MCF 10A (cell line): ENCODE measurements at places on chromosomes 4 and X. TPM values are rescaled to one million over a fixed set of nuclear protein-coding genes. Genes with fewer than 3 reads are reported as not detected.

TNMD gene
- total RNA-seq, result not detected in 2 replicates

NHS gene
- 3.6 and 6.2 TPM in 2 replicates for total RNA-seq

FAM156A gene
- total RNA-seq, result 19.3 and 21.2 TPM in 2 replicates

TTC29 gene
- not detected in 2 replicates for total RNA-seq

SLAIN2 gene
- total RNA-seq, result 74.0 and 81.6 TPM in 2 replicates

RENBP gene
- total RNA-seq, result 0.23 TPM in 1 of 2 replicates, not detected in the other

DNA sequence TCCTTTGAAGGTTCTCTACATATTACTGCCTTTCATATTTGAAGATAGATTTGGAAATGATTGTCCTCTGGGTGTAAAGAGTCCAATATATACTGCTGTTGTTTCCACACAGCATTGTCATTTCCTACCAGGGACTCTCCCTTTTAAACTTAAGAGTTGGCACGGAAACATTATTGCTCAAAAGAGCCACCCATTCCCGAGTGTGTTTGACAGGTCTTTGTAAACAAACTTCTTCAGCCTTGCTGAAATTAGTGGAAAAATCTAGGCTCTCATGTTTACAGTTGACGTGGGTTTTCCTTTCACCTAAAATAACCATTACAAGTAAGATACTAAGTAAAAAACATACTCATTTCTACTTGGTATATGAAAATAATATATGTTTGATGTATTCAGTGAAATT is 111.4 kb upstream of the LIMCH1 start:
- peak; percentile 70 for DNase-seq
- no peak overlapping the region for H3K4me3 ChIP-seq

DNA sequence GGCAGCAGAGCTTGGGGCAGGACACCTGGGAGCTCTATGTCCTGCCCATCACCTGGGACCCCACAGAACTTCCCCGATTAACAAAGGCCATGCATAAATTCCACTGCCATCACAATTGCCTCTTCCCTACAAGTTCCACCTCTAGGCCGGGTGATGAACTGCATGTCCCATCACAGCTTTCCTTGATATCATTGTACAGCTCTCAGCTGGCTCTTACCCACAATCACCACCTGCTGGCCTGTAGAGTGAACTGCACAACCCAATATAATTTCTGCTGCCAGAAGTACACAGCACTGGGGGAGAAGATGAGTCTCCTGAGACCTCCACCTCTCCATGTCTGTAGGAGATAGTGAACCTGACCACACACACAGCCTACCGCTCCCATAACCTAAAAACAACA is 285.0 kb upstream of the AADAT start:
- H3K4me1 ChIP-seq, result no peaks in the 10 kb centered on the region
- H3K27me3 ChIP-seq, result no peaks in the 10 kb centered on the region
- DNase-seq, result peak; percentile 37
- H3K27ac ChIP-seq, result no peak overlapping the region

DNA sequence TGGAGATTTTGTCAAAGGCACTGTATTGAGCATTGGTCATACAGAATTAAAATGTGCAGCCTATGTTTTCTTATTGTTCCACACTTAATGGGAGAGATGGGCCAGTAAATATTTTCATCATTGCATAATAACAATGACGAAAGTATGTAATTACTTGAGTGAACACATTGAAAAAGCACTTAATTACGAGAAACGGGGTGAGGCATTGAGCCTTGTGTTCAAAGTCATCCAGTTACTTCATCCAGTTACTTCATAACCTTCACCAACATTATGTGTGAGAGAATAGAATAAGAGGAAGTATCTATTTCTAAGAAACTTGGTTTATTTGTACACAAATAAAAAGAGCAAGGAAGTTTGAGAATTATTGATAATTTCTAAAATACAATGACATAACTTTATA is 1427.0 kb downstream of the ADGRL3 start:
- DNase-seq, result peak; percentile 16
- no peak overlapping the region for H3K4me3 ChIP-seq
- H3K27ac ChIP-seq, result no peak overlapping the region
- H3K36me3 ChIP-seq, result no peaks in the 10 kb centered on the region
- H3K4me1 ChIP-seq, result peaks cover 6% of the 10 kb centered on the region

DNA sequence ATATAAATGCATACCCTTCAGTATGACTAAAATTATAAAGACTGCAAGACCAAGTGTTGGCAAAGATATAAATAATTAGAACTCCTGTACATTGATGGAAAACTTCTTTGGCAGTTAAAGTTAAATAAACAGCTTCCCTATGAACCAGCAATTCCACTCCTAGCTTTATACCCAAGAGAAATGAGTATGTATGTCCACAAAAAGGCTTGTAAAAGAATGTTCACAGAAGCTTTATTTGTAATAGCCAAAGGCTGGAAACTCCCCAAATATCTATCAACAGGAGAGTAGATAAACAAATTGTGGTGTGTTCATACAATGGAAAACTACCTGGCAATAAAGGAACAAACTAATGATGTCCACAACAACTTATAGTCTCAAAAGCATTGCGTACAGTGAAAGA is 184.8 kb downstream of the AMELX start:
- no peaks in the 10 kb centered on the region for H3K36me3 ChIP-seq
- no peak for DNase-seq
- peaks cover 73% of the 10 kb centered on the region for H3K27me3 ChIP-seq
- no peaks in the 10 kb centered on the region for H3K4me1 ChIP-seq
- no peak overlapping the region for H3K4me3 ChIP-seq
- H3K27ac ChIP-seq, result no peak overlapping the region

- peak; percentile 77 for DNase-seq
- no peaks in the 10 kb centered on the region for H3K36me3 ChIP-seq
- no peaks in the 10 kb centered on the region for H3K27me3 ChIP-seq
- peaks cover 21% of the 10 kb centered on the region for H3K4me1 ChIP-seq
- H3K4me3 ChIP-seq, result no peak overlapping the region
Measured at GRCh38 chr4:147518846-147519767, 38.2 kb downstream of the EDNRA start.

DNA sequence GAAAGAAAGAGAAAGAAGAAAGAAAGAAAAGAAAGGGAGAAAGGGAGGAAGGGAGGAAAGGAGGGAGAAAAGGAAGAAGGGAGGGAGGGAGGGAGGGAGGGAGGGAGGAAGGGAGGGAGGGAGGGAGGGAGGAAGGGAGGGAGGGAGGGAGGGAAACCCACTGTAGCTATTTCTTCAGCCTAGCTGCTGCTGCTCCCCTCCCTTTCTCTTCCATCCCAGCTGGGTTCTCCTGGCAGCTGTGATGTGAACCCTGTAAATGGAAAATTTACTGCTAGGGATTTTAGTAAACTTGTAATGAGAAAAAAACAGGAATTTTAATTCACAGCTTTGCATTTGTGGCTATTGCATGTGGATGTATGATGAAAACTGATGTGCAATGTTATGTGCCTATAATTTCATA is 8.0 kb downstream of the NR0B1 start:
- no peak overlapping the region for H3K4me3 ChIP-seq
- no peaks in the 10 kb centered on the region for H3K36me3 ChIP-seq
- no peak for DNase-seq
- H3K4me1 ChIP-seq, result peaks cover 23% of the 10 kb centered on the region

GRCh38 chr4:38323141-38323641 is 340.8 kb upstream of the KLF3 start:
- H3K4me3 ChIP-seq, result no peak overlapping the region
- peaks cover 23% of the 10 kb centered on the region for H3K4me1 ChIP-seq
- no peak overlapping the region for H3K27ac ChIP-seq
- DNase-seq, result peak; percentile 70

DNA sequence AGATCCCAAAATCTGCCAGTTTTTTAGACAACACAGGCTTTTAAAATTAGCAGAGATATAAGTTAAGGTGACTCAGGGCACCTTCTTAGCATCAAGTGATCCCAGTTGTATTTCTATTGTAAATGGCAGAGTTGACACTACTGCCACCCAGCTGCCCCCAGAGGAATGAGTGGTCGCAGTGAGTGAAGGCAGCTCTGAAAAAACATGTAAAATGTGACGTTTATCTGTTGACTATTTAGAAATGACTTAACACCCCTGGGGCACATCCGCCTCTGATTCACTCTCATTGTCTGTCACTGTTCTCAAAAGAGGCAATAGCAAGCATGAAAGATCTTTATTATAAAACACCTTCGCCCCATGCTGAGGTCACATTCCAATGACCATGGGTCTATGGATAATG is 592.4 kb downstream of the ACTRT1 start:
- H3K27me3 ChIP-seq, result no peaks in the 10 kb centered on the region
- no peaks in the 10 kb centered on the region for H3K4me1 ChIP-seq
- H3K4me3 ChIP-seq, result no peak overlapping the region
- DNase-seq, result peak; percentile 48

- no peaks in the 10 kb centered on the region for H3K36me3 ChIP-seq
- H3K4me1 ChIP-seq, result no peaks in the 10 kb centered on the region
- peak; percentile 67 for DNase-seq
- H3K27ac ChIP-seq, result peak overlapping the region; percentile 9
- H3K27me3 ChIP-seq, result peaks cover 60% of the 10 kb centered on the region
Measured at GRCh38 chrX:113892401-113892800, 691.5 kb upstream of the HTR2C start.

DNA sequence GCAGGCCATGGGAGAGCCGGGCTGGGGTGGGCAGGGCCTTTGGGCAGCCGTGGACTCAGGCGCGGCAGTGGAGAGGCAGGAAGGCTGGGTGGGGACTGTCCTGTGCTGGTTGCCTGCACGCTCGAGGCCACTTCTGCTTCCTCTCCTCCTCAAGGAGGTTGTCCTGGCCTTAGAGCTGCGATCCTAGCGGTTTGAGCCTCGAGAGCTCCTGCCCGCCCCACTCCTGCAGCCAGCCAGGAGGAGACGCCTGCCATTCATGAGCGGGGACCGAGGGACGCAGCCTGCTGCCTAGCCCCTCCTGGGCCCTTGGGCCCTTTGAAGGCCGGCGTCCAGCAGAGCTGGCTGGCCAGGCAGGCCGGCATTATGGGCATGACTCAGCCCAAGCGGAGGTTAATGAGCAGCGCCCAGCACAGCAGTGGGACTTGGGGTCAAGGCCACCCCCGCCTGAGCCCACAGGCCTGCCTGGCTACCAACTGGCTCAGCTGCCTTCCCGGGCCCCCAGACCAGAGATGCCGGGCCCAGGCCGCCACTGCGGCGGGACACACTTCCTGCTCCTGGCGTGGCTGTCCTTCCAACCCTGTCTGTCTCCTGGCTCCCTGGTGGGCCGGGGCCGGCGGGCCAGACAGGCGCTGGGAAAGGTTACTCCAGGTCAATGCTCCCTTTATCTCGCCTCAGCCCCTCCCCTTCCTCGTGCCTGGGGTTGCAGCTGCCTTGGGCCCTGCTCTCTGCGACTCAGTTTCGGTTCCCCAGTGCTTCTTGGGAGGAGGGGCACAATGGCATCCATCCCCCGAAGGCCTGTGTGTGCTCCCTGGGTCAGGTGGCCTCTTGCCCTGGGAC is 1.8 kb downstream of the ABCD1 start:
- H3K36me3 ChIP-seq, result peaks cover 26% of the 10 kb centered on the region
- DNase-seq, result peak; percentile 48
- peak overlapping the region; percentile 69 for H3K4me3 ChIP-seq

DNA sequence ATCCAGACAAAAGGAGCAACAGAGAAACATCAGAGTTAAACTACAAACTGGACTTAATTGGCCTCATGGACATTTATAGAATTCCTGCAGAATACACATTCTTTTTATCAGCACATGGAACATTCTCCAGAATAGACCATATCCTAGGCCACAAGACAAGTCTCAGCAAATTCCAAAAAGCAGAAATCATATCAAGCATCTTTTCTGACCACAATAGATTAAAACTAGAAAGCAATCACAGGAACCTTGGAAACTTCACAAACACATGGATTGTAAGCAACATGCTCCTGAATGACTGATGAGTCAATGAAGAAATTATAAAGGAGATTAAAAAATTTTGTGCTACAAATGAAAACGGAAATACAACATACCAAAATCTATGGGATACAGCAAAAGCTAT is 526.7 kb downstream of the PCDH7 start:
- H3K4me3 ChIP-seq, result no peak overlapping the region
- no peak for DNase-seq
- H3K4me1 ChIP-seq, result peaks cover 15% of the 10 kb centered on the region
- H3K36me3 ChIP-seq, result no peaks in the 10 kb centered on the region

GRCh38 chr4:74632634-74633033 is 161.7 kb downstream of the BTC start:
- peak overlapping the region; percentile 80 for H3K27ac ChIP-seq
- H3K36me3 ChIP-seq, result no peaks in the 10 kb centered on the region
- peaks cover 33% of the 10 kb centered on the region for H3K4me1 ChIP-seq
- peak; percentile 100 for DNase-seq
